ENCODE measurements at places on chromosomes 5 and 9. TPM values are rescaled to one million over a fixed set of nuclear protein-coding genes. Genes with fewer than 3 reads are reported as not detected.

GRCh38 chr5:132841305-132841704, 10.9 kb upstream of the SHROOM1 start:
- DNase-seq, result peak; percentile 89

DNA sequence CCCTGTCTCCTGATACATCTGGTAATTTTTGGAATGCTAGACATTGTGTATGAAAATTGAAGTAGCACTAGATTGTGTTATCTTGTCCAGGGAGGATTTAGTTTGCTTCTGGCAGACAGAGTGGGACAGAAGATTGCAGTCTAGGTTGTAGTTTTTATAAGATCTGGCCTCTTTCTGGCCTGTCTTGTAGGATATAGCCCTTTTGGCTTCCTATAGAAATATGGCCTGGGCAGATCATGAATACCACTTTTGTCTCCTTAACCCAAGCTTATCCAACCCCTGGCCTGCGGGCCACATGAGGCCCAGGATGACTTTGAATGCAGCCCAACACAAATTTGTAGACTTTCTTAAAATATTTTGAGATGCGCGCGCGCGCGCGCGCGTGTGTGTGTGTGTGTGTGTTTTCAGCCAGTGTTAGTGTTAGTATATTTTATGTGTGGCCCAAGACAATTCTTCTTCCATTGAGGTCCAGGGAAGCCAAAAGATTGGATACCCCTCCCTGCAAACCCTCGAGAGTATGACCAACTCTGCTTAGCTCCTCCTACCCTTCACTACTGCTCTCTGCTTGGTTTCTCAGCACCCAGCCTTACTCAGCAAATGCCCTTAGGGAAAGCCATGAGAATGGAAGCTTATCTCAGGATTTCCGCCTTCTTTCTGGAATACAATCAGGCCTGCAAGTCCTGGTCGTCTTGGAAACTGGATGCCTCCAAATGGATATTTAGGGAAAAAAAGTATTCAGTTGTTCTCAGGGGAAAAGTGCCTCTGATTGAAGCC, 26.5 kb downstream of the ANKRD33B start:
- DNase-seq, result peak; percentile 99

DNA sequence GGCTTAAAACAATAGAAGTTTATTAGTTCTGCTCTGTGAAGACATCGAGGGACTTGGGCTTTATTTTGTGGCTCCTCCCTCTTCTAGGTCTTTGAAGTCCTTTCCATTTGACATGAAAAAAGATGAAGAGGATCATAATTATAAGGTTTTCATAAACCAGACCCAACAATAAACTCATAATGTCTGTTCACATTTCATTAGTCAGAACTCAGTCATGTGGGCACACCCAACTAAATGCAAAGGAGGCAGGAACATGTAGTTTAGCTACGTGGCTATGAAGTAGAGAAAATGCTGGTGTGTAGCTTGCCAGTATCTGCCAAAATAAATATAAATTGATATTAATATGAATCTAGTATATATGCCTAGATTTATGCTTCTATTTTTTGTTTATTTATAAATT, 393.9 kb upstream of the C9orf72 start:
- no peak for DNase-seq

GRCh38 chr5:79845448-79846197, 145.4 kb downstream of the MTX3 start:
- DNase-seq, result peak; percentile 59

DNA sequence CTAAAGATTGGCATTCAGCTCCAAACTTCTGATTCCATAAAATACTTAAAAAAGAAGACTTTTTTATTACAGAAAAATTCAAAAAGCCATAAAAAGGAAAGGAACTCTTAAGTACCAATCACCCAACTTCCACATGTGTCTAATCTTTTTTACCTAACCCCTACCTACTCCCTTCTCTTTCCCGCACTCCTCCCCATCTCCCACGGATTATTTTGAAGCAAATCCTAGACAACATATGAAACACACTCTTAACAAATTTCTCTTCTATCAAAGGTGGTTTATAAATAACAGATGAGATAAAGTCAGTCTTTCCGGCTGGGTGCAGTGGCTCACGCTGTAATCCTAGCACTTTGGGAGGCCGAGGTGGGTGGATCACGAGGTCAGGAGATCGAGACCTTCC, 5.9 kb upstream of the DENND4C start:
- DNase-seq, result no peak

GRCh38 chr5:23025629-23026233, 172.6 kb upstream of the CDH12 start:
- no peak for DNase-seq

- no peak for DNase-seq
These were observed 261.5 kb downstream of the NSG2 start for GRCh38 chr5:174307031-174307408.

SPINK5 gene
- not detected for total RNA-seq

DNA sequence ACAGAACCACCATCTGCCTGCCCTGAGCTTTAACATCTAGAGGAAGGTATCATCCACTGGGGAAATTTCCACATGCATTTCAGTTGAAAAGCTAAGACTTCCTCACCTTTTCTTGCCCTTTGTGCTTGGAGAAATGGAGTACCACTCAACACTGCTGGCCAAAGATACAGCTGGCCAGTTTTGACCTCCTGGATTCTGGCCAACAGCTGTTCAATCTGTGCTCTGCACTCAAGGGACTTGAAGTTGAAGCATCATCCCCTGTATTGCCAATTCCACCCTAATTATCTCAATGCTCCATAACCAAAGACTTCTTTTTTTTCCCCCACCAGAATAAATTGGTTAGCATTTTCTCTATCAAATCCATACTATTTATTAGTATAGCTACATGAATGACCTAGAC, 70.4 kb upstream of the PRDM9 start:
- no peak for DNase-seq

DNA sequence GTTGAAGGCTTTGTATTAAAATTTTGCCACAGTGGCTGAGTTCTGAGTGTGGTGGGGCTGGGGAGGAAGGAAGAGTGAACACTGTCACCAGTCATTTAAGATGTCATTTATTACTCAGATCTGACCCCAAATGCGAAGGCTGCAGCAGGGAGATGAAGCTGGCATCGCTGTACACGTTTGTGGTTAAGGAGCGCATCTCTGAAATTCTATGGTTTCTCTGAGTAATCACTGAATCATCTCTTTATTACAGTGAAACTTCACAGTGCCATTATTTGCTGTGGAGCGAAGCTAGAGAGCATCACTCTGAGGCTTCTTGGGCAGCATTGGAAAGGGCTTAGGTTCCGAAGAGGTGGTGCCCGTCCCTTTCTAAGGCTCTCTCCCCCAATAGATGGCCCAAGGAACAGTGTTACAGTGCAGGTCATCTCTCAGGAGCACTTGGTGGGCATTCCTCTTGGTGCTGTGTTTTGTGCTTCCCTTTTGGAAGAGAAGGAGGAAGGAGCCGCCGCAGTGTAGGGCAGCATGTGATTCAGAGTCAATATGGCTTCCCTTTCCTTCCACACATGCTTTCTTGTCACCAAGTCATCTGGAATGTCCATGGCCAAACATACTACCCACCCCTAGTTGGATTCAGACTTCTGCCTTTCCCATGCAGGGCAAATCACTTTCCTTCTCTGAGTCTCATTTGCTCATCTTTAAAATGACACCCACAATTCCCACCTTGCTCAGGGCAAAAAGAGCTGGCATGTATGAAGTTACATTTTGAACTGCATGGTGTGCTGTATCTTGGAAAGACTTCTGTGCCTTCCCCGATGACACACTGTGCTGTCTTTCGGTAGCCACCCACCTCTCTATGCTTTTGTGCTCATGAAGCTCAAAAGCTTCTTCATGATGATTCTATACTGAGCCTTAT, 9.3 kb upstream of the TEX48 start:
- DNase-seq, result peak; percentile 98

DNA sequence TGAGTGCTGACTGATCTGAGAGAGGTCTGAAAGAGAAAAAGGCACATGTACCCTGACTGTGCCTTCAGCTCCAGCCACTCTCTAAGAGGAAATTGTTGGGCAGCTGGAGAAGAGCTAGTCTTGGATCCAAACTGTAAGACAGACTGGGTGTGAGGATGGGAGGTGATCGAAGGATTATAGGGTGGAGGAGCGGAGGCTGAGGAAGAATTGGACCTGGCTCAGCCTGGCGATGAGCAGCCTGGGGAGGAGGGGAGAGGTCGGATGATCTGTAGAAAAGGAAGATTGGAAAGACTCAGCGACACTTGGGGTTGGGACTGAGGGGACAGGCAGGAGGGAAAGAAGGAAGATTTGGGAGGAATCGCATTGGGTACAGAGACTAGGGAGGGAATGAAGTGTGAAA, 98.6 kb upstream of the SLC25A48 start:
- DNase-seq, result no peak

Measured in M059J (cell line).